ENCODE measurements at places on chromosomes 6 and 20.
A peak's percentile ranks its signal among the peaks of the same experiment; 100 is the strongest.

- DNase-seq: peak; percentile 73
Observed at GRCh38 chr6:53492860-53493634, 51.9 kb downstream of the GCLC start.

DNA sequence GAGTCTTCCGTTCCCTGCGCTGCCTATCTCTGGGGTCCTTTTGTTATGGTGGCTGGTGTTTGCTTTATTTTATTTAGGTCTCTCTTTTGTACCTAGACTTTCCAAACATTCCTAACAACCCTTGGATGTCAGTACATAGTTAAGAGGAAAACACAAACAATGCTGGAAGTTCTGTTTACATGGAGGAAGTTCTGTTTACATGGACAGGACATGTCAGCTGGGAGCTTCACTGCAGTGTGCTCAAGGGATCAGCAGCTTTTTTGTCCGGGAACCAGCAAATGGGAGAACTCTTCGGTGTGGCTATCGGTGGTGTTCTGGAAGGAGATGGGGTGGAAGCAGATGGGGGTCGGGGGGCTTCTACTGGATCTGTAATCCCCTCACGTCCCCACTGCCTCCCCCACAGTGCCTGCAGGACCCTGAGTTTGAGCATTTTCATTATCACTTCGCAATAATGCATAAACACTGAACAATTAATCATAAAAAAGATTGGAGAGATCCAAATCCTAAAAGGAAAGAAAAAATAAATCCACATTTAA is 2.7 kb downstream of the SERPINB6 start:
- no peak for DNase-seq

GRCh38 chr6:36833182-36833789 is 6.0 kb downstream of the CPNE5 start:
- no peak for DNase-seq

DNA sequence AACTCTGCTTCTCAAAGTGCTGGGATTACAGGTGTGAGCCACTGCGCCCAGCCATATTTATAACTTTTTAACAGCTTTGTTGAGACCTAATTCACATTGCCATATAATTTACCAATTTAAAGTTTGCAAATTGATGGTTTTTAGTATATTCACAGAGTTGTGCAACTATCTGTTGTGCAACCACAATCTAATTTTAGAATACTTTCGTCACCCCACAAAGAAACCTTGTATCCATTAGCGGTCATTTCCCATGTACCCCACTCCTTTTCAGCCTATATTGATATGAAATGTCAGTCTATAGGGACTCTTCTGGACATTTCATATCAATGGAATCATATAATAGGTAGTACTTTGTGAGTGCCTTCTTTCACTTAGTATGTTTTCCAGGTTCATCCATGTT is 55.8 kb downstream of the FOXO3 start:
- DNase-seq: no peak

GRCh38 chr6:37920667-37921066 is 101.1 kb downstream of the ZFAND3 start:
- DNase-seq: no peak

- DNase-seq: no peak
Observed at GRCh38 chr6:168294901-168295300, 24.7 kb downstream of the DACT2 start.

GRCh38 chr6:127606131-127606562 is 29.2 kb downstream of the C6orf58 start:
- peak; percentile 95 for DNase-seq

GRCh38 chr6:3072798-3073197 is 4.5 kb downstream of the RIPK1 start:
- DNase-seq: no peak
